Fibroblast of skin of scalp (primary cell): ENCODE measurements at places on chromosomes 12 and 14.

GRCh38 chr14:96260341-96260821 is 4.4 kb downstream of the BDKRB1 start:
- peak; percentile 91 for DNase-seq

DNA sequence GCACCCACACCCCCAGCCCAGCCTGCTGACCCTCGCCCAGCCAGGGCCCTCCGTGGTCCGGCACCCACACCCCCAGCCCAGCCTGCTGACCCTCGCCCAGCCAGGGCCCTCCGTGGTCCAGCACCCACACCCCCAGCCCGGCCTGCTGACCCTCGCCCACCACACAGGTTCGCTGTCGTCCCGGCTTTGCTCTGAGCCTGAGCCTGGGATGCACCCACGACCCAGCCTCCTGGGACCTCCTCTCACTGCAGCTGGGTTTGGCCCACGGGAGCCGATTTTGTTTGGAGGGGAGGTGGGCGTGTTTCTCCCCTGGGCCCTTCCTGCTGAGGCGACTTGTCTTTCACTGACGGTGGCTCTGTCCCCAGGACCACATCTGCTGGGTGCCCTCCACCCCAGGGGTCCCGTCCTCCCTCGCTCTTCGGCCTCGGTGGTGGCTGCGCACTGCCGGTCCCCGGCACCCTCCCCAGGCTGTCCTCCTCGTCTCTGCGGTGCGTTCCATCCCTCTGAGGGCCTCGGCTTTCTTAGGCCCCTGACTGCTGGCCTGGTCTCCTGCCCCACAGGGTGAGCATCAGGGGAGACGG is 83.8 kb downstream of the GALNT9 start:
- no peak for DNase-seq

- DNase-seq, result peak; percentile 15
These were observed 946 bp downstream of the RNU4-2 start for GRCh38 chr12:120290609-120291305.

DNA sequence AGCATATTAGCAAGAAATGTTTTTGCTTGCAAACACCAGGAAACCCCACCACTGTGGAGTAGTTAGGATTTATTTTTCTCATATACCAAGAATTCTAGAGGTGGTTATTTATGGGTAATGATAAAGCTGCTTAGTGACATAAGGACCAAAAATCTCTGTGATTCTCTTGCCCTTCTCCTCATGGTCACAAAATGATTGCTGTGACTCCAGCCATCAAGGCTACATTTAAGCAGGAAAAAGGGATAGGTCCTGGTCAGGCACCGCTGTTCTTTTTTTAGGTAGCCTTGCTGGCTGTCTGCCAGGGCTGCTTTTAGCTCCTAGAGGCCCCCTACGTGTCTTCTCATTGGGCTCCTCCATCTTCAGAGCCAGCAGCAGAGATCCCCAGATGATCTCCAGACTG is 104.2 kb downstream of the AACS start:
- no peak for DNase-seq

GRCh38 chr14:97543221-97543620 is 746.0 kb downstream of the VRK1 start:
- no peak for DNase-seq

GRCh38 chr12:122393817-122394216 is 28.7 kb downstream of the CLIP1 start:
- no peak for DNase-seq

DNA sequence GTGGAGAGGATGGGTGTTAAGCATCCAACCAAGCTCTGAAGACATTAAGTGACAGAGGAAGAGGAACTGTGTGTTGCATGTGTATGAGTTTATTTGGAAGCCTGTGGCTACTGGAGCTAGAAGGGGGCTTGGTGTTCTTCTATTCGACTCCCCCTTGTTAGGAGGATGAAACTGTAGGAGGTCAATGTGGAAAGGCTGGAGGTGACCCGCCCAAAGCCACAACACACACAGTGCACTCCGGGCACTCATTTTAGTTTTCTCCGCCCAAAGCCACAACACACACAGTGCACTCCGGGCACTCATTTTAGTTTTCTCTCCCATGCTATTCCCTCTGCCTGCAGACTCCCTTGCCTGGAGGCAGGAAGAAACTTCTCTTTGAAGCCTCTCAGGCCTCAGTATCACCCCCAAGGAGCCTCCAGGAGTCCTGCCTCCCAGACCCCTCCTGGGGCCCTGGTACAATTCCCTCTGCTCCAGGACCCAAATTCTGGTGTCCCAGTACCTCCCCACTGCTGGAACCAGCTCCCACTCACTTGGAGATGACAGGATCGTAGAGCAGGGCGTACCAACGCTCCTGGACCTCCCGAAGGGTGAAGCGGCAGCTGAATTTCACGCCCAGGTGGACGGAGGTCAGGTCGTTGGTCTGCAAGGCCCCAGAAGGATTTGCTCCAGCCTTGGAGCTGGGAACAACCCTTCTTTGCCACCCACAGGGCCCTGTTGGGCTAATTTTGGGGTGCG is 3.8 kb downstream of the MCRS1 start:
- DNase-seq, result no peak

GRCh38 chr12:105677672-105678071 is 347.2 kb downstream of the C12orf75 start:
- no peak for DNase-seq

GRCh38 chr12:14394317-14395073 is 29.0 kb downstream of the ATF7IP start:
- peak; percentile 87 for DNase-seq

GRCh38 chr14:60309867-60310552 is 61.0 kb downstream of the PPM1A start:
- DNase-seq, result no peak

DNA sequence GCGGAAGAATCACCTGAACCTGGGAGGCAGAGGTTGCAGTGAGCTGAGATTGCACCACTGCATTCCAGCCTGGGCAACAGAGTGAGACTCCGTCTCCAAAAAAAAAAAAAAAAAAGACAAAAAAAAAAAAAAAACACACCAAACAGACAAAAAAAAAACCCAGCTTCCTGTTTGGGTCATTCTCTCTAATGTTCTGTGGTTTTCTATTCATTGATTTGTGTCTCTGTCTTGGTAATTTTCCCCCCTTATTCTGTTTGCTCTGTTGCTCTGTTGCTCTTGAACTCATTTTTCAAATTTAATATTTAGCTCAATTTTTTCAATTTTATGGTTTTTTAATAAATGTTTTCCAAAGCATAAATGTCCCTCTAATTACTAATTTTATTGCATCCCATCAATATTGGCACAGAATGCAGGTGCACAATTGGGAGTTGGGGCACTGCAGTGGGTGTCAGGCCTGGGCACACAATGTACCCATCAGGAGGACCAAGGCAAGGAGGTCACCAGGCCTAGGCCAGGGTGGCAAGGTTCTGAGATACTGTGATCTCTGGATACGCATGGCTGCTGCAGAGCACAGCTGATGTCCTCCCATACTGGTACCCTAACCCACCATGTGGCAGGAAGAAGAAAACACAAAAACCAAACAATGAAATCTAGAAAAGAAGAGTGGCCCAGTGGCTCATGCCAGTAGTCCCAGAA is 8.0 kb upstream of the GNPTAB start:
- no peak for DNase-seq

DNA sequence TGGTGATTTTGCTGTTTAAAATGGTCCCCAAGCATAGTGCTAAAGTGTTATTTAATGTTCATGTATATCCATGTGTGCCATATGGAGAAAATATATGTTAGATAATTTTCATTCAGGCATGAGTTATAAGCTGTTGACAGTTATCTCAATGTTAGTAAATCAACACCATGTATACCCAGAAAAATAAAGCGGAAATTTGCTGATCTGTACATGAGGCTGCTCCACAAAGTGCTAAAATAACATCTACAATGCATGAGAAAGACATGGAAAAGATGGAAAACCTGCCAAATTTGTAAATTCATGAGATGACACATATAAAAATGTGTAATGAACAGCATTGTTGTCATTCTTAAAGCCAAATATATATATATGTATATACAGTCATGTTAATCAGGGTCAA is 1199.2 kb downstream of the FSCB start:
- no peak for DNase-seq

DNA sequence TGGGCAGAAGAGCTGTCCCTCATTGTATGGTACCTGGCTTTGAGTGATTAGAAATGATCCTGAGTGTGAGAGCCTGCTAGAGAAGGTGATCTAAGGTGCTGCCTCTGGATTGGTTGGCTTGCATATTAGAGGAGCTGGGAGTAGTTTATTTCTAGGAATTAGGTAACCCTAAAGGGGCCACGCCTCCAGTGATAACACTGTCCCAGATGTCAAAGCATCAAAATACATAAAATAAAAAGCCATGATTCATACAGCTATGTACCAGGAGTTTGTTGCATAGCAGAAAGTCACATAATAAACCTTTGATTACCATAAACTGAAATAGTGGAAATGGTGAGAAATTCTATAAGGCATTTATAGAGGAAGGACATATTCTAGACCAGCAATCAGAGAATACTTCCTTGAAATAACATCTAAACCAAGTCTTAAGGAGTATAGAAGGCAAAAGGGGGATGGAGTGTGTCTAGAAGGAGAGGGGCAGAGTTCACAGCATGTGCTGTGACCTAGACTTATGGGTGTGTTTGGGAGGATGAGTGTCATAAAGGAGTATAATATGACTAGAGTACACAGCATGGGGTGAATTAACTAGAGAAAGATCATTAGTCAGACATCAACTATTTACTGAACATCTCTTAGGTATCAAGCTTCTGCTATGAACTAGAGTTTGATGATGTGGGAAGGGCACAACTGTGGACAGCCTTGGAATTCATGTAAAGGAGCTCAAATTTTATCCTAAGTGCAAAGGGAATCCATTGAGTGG is 686.4 kb downstream of the GALC start:
- no peak for DNase-seq

DNA sequence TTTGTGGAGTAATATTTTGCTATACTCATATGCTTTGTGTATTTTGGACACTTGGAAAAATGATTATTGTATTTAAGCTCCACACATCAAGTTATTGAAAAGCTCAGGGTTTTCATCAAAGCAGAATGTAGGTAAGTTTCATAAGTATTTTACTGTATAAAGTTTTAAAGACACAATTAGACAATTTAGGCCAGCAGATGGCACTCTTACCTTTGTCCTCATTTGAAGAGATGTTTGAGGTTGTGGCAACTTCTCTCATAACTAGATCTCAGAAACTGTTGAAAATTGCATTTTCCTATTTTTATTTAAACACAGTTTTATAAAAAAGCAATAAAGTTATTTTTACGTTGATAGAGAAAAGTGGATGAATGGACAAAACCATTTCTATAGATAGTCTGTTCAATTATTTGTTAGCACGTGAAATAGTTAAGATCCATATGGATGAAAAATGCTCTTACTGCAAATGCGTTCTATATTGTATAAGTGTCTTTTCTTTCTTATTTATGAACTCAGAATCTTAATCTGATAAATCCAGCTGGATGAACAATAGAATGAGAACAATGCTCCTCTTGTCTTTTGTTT is 300.0 kb downstream of the AEBP2 start:
- peak; percentile 76 for DNase-seq

DNA sequence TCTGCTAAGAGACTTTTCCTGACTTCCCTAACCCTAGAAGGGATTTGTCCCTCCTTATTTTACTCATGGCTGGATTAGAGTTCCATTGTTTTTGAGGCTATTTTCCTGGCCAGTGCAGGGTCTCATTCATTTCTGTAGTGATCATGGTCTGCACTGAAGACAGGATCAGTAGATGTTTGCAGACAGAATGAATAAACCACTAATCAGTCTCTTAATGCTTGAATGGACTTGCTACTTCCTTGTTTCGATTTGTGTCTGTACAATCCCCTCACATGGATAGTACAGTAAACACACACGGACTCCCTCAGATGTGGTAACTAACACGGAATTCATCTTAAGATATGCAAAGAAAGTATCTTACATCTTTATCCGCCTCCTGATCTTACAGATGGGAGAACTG is 102.6 kb upstream of the PRB2 start:
- DNase-seq, result no peak

DNA sequence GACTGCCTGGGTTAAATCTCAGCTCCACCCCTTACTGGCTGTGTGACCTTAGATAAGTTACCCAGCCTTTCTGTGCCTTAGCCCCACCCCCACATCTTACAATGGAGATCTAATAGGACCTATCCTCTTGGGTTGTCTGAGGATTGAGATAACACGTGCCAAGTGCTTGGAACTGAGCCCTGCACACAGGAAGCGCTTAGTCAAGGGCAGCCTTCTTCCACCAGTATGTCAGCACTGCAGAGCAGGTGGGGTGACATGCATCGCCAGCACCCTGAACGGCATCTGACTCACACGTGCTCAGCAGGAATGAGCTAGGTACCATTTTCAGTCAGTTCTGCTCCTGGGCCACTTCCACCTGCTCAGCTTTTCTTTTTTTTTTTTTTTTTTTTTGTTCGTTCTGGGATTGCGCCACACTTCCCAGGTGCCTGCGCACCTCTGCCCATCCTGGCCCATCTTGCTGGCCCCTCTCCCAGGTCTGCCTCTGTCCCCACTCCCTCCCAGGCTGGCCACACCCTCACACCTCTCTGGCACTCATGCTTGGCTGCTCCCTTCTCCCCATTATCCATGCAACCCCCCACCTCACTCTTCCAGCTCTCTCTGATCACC is 19.6 kb downstream of the LGMN start:
- no peak for DNase-seq

DNA sequence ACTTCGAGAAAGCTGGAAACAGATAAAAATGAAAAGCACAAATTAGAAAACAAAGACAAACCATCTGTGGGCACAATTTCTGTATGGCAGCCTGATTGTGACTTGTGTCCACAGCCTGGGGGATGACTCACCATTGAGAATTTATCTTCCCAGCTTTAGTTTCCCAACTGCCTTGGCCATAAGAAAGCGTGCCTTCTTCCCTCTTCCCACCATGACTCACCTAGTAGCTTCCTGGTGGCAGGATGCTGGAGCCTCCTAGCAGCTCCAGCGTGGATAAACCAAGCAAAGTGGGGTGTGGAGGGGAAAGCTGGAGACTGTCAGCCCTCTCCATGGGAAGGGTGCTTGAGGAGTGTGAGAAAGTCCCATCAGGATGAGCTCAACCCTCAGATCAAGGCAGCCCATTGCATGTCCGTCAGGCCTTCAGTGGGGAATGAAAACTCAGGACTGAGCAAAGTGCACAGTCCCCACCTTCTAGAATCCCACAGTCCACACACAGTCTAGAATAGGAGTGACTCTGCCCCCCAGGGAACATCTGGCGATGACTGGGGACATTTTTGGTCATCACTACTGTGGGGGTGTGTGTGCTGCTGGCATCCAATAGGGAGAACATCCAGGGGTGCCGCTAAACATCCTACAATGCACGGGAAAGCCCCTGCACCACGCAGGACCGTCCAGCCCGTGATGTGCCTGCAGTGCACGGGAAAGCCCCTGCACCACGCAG is 22.4 kb upstream of the SERPINA6 start:
- DNase-seq, result peak; percentile 94
